CD4-positive, CD25-positive, alpha-beta regulatory T cell (primary cell): ENCODE measurements at places on chromosomes 2 and 18. TPM values are rescaled to one million over a fixed set of nuclear protein-coding genes. Genes with fewer than 3 reads are reported as not detected.
A peak's percentile ranks its signal among the peaks of the same experiment; 100 is the strongest.

- no peak for DNase-seq
These were observed 56.6 kb downstream of the SP100 start for GRCh38 chr2:230472621-230473018.

DNA sequence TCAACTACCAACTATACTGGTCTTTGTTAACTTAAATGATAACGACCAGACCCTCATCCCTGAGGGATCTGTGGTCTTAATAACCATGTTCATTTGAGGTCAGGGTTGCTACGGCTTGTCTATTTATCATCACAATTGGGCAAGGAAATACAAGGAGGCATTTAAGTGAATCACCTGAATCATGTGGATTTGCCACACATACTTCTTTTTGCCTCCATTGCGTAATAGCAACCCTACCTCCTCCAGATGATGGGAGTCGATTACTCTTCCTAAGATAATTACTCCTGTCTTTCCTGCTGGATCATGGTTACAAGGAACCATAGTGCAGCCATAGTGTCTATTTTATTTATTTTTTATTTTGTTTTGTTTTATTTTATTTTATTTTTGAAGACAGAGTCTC, 42.2 kb downstream of the TAF4B start:
- DNase-seq = no peak

- no peak for DNase-seq
These were observed 50.2 kb downstream of the CABYR start for GRCh38 chr18:24189007-24189528.

GRCh38 chr18:33427549-33427948, 13.0 kb downstream of the CCDC178 start:
- no peak for DNase-seq

GRCh38 chr2:59866436-59866835, 687.0 kb downstream of the BCL11A start:
- DNase-seq = no peak

- DNase-seq = no peak
These were observed 119.5 kb upstream of the SALL3 start for GRCh38 chr18:78860117-78860516.

- DNase-seq = no peak
These were observed 76.4 kb upstream of the PARD3B start for GRCh38 chr2:204468746-204469429.

GRCh38 chr2:192098814-192099491, 95.8 kb downstream of the TMEFF2 start:
- DNase-seq = no peak

- no peak for DNase-seq
These were observed 99.6 kb downstream of the PTGR3 start for GRCh38 chr18:75109319-75109691.

- no peak for DNase-seq
These were observed 52.8 kb upstream of the CTAGE1 start for GRCh38 chr18:22470248-22471235.

GRCh38 chr18:26414901-26415440, 133.4 kb downstream of the KCTD1 start:
- no peak for DNase-seq

DNA sequence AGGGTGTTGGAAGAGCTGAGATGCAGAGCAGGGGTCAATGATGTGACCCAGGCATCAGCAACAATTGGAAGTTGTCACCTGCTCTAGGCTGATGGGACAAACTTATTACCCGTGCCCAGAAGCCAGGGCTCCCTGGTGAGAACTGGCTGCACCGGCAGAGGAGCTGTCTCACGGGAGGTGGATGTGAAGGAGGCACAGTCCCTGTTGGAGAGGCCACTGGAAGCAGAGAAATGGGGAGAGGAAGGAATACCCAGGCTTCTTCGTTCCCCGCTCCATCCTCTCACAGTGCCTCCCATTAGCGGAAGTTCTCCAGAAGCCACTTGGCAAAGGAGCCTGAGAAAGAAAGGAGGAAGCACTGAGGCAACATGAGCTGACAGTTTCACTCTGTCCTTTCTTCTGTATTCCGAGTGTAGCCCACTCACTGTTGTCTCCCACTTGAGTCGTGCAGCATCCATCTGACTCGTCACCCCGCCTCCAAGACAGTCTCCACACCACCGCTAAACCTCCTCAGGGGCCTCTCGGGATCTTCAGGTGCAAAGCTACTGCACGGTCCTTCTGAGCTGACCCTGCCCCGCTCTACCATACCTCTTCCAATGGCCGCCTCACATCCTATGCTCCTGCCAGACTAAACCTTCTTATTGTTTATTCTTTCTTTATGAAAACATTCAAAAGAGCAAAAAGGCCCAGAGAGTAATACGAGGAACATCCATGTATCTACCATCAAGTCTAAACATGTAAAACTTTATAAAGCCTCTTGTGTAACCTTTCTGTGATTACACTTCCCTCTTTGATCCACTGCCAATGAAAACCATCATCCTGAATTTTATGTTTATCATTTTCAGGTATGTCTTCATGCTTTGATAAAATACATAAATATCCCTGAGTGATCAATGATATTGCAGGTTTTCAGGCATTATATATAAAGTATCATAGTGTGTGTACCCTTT, 19.1 kb upstream of the AFTPH start:
- DNase-seq = no peak

DNA sequence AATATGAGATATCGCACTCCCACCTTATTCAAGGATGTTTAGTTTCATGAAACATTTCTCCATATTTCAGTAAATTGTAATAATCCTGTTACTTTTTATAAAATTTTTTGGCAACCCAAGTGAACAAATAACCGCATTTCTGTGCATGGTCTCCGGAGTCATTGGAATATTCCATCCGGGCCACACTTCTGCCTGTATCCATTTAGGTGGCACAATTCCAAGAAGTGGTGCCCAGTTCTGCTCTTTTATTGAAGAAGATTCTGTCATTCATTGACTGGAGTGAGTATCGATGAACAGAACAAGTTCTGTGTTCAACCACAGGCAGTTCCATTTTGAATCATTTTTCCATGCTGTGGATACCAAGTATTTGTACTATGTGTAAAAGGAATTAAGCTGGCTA, 26.6 kb upstream of the ICOS start:
- DNase-seq = no peak

- no peak for DNase-seq
These were observed 10.7 kb downstream of the ZEB2 start for GRCh38 chr2:144509001-144509878.

DNA sequence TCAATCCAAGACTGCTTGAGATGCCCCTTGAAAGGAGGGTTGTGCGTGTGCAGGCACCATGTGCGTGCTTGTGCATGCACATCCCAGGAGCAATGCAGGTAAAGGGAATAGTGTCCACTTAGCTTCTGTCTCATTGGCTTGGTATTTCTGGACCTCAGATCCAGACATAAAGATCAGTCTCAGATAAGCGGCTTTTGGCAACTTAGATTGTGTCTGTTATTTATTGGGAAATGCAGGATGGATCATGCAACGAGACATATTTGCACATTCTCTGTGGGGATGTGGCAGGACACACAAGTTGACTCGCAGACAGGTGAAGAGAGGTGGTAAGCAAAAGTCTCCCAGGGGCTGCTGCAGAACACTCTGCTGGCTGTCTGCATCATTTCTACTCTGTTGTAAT, 67.9 kb downstream of the SETBP1 start:
- DNase-seq = no peak

DNA sequence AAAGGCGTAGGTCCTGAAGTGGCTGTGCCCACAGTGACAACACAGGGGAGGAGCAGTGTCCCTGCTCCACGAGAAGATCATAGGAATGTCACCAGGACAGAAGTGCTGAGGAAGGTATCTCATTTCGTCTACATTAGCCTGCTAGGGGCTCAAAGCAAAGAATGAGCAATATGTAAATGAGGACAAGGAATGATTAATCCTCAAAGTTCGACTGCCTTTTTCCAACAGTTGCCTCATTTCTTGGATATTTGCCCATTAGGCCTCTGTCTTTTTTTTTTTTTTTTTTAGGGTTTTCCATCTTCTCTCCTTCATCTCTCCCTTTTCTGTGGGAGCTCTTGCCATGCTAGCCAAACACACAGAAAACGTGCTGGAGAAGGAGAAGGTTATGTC, 105.2 kb upstream of the ARHGAP28 start:
- DNase-seq = no peak

- peak; percentile 90 for DNase-seq
These were observed 97.6 kb upstream of the SLC39A10 start for GRCh38 chr2:195559431-195559914.

GRCh38 chr2:169193618-169194017, 124.3 kb downstream of the DHRS9 start:
- DNase-seq = no peak

GRCh38 chr2:191341436-191341835, 96.2 kb downstream of the MYO1B start:
- DNase-seq = no peak

GRCh38 chr2:11129598-11130449, 25.4 kb upstream of the SLC66A3 start:
- DNase-seq = peak; percentile 84

GRCh38 chr18:59833785-59834184, 66.0 kb upstream of the PMAIP1 start:
- DNase-seq = no peak

AOX1 gene
- not detected for total RNA-seq

B3GNT7 gene
- not detected for total RNA-seq

SPAG16 gene
- 7.7 TPM for total RNA-seq

MERTK gene
- total RNA-seq = 0.20 TPM

ALK gene
- not detected for total RNA-seq

TNS1 gene
- total RNA-seq = 0.49 TPM

MIB1 gene
- total RNA-seq = 37.7 TPM

CDKL4 gene
- total RNA-seq = 0.74 TPM

PROC gene
- total RNA-seq = not detected
